ENCODE measurements at places on chromosomes 4 and X.

DNA sequence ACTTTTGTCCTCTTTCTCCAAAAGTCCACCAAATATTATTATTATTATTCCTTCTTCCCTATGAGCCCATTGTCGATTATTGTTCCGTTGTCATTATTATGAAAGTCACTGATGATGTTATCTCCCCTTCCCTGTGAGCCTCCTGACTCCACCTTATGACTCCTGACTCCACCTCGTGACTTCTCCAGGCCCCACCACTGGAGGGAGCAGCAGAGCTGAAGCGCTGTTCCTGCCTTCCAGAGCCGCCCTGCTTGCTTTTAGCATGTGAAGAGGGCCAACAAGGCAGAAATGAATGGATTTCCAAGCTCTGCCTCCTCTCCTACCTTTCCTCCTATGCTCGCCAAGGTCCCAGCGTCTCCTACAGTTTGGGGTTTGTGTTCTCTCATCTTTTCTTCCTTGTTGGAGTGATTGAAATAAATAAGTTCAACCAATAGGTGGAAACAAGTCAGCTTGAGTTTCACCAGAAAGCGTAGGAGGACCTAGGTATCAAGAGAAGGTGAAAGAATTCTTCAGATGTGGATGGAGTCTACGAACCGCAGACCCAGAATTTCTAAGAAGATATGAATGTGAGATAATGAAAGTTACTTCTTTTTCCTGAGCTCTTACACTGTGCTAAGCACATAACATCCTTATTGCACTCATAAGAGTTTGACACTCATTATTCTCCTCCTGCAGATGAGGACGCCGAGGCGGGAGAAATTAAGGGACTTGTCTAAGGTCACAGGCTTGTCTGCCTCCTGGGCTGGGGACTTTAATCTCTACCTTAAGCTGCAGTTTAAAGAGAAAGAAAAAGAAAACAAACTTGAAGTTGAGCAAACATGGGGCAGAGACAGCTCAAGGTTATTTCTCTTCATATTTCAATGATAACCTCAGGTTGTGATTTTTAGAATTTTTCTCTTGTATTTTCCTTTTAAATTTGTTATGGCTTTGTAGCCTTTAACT is 26.1 kb downstream of the IGSF1 start:
- no peak for DNase-seq

- no peak for DNase-seq
Observed at GRCh38 chrX:150899191-150899757, 806 bp upstream of the CD99L2 start.

DNA sequence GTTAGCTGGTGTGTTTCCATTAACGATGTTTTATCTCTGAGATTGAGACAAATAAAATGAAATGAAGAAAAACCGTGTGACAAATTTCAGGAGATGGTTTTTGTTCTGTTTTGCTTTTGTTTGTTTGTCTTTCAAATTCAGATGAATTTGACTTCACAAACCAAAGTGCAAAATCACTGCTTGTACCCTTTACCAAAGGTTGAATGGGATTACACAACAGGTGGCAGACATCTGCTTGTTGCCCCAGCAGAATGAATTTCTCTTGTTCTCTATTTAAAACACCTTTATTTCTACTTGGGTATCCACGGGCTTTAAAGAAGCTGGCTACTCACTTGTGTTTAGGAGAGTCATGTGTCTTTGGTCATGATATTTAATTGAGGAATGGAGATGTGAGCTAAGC is 239.7 kb upstream of the CLNK start:
- no peak for DNase-seq

- DNase-seq, result no peak
Observed at GRCh38 chr4:150367326-150367725, 214.6 kb upstream of the MAB21L2 start.

- DNase-seq, result no peak
Observed at GRCh38 chrX:106874075-106874474, 29.1 kb downstream of the RIPPLY1 start.

- no peak for DNase-seq
Observed at GRCh38 chr4:2045518-2045951, 13.6 kb upstream of the NAT8L start.

DNA sequence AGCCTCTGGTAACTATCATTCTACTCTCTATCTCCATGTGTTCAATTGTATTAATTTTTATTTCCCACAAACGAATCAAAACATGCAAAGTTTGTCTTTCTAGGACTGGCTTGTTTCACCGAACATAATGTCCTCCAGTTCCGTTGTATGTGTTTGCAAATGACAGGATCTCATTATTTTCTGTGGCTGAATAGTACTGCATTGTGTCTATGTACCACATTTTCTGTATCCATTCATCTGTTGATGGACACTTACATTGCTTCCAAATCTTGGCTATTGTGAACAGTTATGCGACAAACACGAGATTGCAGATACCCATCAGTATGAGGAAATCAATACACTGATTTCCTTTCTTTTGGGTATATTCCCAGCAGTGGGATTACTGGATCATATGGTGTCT is 8.4 kb upstream of the LDOC1 start:
- DNase-seq, result no peak

DNA sequence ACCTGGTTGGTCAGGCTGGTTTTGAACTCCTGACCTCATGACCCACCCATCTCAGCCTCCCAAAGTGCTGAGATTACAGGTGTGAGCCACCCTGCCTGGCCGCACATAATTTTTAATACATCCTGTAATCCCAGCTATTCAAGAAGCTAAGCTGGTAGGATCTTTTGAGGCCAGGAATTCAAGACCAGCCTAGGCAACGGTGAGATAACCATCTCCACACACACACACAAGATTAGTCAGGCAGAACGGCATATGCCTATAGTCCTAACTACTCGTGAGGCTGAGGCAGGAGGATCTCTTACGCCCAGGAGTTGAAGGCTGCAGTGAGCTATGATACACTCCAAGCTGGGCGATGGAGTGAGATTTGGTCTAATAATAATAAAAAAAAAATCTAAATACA is 212.4 kb upstream of the NEIL3 start:
- DNase-seq, result no peak

DNA sequence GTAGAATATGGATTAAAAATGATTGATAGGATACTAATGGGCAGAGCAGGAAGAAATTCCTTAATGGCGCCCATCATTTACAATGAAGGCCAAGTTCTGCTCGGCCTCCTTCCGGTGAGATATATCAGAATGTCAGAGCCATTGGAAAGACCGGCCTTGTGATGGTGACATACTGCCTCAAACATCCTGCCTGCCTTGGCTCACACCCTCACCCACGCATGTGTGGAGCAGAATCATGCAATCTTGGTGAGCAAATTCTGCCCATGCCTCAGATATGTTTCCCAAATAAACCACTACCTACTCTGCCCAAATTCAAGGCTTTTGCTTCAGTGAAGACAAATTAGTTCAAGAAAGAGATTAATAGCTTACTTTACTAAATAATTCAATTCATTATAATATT is 163.3 kb downstream of the MID1 start:
- DNase-seq, result no peak

DNA sequence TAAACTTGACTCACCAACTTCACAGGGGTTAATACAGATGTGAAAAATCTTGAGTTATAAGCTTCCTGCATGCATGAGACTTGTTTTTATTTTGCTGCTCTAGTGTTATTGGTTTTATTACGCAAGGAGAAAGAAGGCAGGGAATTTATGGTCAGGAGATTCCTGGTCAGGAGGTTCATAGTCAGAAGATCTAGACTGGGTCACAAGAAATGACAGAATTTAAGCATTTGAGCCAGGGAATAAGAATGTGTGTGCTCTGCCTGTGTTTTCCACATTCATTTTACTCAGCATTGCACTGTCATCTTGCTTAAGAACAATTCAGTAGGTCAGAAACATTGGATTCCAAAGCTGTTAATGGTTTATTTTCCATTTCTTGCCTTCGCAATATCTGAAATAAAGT is 2522.1 kb downstream of the ARAP2 start:
- DNase-seq, result no peak

DNA sequence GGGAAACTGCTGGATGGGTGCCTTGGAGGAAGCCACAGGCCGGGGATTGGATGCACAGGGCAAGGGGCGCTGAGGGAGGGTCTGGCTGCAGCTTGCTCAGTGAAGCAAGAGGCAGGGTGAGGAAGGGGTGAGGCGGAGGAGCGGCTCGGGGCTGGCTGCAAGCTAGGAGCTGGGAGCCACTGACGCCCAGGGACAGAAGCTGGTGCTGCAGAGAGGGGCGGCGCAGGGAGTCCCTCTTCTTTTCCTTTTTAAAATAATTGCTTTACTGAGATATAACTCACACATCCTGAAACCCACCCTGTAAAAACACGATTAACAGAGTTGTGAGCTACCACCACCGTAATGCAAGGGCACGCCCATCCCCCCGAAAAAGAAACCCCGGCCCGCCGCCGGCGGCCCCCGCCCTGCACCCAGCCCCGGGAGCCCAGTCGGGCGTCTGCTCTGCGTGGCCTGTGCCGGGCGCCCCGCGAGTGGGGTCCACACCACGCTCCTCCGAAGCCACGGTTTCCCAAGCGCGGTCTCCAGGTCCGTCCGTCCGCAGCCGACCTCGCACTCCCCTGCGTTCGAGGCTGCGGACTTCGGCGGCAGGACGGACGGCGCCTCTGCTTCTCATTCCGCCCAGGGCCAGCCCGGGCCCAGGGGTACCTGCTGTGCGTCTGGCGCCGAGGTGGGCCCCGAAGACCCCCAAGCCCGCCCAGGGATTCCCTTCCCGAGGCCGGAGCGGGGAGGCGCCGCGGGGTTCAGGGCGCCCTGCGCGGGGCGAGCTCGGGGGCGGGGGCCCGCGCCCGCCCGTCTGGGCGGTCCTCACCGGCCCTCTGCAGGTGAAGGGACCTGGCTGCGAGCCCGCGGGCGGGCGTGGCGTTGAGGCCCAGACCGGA is 866 bp upstream of the UVSSA start:
- DNase-seq, result no peak

GRCh38 chr4:139301821-139302611 is at the start of gene NDUFC1:
TSS of gene NDUFC1 (minus strand) at chr4:139302477. CDS start at chr4:139295798, 6,679 bp downstream.
- no peak for DNase-seq

- DNase-seq, result no peak
Observed at GRCh38 chr4:37685823-37686372, 278 bp downstream of the RELL1 start.

- DNase-seq, result no peak
Observed at GRCh38 chr4:139942241-139942640, 211.7 kb downstream of the MAML3 start.
